ENCODE measurements at places on chromosomes 5 and 9.

DNA sequence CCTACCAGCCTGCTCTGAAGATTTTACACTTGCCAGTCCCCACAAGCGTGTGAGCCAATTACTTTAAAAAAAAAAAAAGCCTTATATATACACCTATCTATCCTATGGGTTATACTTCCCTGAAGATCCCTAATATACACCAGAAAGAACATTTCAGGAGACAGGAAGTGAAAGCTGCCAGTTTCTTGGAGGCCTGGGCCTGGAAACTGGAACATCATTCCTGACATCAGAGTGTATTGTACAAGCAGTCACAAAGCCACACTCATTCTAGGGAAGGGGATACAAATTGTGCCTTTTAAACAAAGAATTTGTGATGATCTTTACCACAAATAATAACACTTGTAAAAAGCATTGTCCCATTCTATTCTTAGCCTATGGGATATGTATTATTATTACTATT lies 98.3 kb upstream of the FBN2 start:
- DNase-seq = no peak

GRCh38 chr9:34863426-34863825 lies 94.7 kb upstream of the PHF24 start:
- no peak for DNase-seq

DNA sequence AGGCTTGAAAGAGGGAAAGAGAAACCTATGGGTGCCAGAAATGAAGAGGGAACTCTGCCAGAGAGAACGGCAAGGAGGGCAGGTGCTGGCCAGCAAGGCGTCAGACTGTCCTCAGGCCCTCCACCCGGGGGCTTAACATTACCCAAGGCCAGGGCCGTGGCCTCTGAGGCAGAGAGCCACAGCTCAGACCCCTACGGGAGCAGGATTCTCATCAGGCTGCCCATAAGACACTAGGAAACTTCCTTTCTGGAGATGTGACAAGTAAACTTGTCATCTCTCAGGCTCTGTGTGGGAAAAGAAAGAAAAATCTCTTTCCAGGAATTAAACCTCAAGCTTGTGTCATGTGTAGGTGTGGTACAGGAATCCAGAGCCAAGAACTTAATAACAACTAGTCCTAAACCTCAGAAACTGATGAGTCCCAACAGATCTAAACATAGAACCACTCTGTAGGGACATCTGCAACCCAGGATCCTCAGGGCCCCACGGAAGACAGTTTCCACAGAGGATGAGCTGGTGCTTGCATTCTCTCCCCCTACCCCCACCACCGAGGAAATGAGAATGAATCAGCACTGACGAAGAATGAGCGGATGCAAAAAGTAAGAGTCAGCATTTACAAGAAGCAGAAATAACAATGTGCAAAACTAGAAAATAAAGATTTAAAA lies 74.3 kb downstream of the DCP2 start:
- no peak for DNase-seq

- DNase-seq = peak; percentile 66
Measured at GRCh38 chr5:124655251-124655917, 91.1 kb downstream of the ZNF608 start.

DNA sequence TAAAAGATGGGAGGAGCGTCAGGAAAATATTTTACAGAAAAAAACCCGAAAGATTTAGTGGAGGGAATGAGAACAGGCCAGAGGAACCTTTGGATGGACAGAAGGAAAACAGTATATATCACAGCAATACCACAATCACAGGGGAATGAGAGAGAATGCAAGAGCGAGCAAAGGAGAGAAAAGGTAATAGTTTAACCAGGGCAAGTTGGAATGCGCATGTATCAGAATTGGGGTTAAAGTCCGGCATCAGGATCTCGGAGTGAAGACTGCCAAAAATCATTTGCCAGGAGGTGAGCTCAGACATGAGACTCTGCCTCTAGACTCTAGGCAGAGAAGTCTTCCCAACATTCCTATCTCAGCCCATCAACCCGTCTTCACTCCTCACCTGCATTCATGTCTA lies 36.8 kb downstream of the PCDHGC5 start:
- no peak for DNase-seq

DNA sequence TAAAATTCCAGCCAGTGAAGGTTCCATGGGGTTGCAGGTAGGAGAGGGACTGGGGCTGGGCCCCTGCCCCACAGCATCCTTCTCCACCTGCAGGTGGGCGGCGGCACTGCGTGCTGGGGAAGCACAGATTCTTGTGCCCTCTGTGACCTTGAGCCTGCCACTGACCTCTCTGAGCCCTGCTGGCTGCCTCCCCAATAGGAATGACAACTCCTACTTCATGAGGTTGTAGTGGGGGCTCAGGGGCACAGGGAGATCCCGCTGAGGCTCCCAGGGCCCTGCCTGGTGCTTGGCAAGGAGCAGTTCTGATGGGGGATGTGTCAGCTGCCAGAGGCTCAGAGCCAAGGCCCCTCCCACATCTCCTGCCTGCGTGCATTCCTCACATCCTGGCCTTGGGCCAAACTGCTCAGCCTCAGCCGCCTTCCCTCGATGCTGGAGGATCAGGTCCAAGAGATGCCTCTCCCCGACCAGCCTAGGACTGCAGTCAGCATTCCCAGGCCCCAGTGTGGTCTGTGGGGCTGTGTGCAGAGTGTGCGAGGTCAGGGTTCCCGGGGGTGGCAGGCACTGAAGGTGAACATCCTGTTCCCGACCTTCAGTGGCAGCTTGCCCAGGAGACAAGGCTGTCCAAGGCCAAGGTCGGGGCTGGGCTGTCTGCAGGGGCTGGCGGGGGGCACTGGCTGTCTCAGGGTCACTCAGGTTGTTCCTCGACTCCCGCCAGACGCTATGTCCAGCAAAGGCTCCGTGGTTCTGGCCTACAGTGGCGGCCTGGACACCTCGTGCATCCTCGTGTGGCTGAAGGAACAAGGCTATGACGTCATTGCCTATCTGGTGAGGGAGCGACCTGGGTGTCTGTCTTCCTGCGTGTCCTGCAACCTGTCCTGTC lies 7.0 kb downstream of the ASS1 start:
- DNase-seq = peak; percentile 96

- no peak for DNase-seq
Measured at GRCh38 chr9:129166623-129167557, 11.2 kb downstream of the IER5L start.

DNA sequence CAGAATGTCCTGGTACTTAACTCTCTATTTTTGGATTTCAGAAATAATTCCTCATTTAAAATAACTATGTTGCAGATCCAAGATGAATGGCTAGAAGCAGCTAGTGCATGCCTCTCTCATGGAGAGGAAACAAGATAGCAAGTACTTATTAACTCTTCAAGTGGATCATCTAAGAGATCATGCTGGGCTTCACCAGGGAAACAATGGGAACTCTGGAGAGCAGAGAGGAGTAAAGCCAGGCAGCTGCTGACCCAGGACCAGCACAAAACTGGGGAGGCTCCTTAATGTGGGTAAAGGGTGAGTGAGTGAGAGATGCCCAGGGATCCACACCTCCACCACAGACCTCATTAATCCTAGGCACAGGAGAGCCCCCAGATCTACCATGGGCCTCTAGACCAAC lies 897.8 kb upstream of the ACO1 start:
- no peak for DNase-seq

- no peak for DNase-seq
Measured at GRCh38 chr5:144156767-144157171, 13.7 kb downstream of the YIPF5 start.

GRCh38 chr9:98168941-98169488 lies 23.4 kb downstream of the CORO2A start:
- no peak for DNase-seq

- no peak for DNase-seq
Measured at GRCh38 chr5:173355561-173355960, 27.3 kb upstream of the STC2 start.

GRCh38 chr9:83235526-83235925 lies 172.6 kb upstream of the RASEF start:
- no peak for DNase-seq

GRCh38 chr5:69467442-69468225 lies 25.0 kb upstream of the OCLN start:
- no peak for DNase-seq

GRCh38 chr5:55856516-55857246 lies 5.5 kb downstream of the IL31RA start:
- no peak for DNase-seq

DNA sequence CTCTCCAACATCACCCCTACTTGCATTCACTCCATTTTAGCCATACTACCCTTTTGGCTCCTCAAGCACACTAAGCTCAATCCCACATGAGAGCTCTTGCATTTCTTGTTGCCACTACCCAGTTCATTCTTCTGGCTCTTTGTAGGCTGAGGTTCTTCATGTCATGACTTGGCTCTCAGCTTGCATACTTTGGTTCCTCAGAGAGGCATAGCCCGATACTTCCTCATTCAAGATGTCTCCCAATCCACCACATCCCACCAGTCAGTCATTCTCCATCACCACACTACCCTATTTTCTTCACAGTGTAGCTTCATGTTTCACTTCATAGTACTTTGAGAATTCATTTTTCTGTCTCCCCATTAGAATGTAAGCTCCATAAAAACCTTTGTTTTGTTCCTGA lies 116.7 kb downstream of the NR6A1 start:
- no peak for DNase-seq

- DNase-seq = no peak
Measured at GRCh38 chr5:87008751-87009560, 258.7 kb upstream of the RASA1 start.

DNA sequence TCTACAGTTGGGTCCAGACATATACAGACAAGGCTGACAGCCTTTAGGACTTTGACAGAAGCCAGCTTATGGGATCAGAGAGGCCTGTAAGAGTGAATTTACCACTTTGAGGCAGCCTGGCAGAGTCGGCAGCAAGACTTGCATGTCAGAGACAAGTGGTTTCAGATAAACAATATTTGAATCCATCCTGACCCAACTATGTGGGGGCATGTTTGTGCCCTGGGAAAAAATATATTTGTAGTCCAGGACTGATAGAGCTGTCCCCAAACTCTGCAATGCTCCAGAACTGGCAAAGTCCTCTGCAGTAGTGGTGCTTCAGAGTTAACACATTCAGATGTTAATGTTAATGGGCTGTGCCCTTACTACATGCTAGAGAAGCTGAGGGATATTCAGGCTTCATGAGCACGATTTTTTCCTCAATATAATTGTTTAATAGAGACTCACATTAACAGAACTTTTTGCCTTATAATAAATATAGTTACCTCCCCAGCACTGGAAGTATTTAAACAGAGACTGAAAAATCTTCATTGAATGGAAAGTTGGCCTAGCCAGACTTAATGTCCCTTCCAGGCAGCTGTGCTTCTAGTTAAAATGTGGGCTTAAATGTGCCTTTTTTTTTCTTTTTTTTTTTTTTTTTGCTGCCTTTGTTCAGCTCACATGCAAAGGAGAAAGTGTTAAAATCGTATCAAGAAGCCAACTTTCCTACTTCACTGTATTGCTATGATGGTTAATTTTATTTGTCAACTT lies 42.9 kb downstream of the FEM1C start:
- DNase-seq = no peak

DNA sequence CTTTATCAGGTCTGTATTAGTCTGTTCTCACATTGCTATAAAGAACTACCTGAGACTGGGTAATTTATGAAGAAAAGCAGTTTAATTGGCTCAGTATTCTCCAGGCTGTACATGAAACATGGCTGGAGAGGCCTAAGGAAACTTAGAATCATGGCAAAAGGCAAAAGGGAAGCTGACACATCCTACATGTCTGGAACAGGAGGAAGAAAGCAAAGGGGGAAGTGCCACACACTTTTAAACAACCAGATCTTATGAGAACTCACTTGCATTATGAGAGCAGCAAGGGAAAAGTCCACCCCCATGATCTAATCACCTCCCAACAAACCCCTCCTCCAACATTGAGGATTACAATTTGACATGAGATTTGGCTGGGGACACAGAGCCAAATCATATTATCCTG lies 132.1 kb downstream of the PCSK1 start:
- DNase-seq = no peak

- no peak for DNase-seq
Measured at GRCh38 chr5:84794486-84795035, 409.9 kb upstream of the EDIL3 start.

DNA sequence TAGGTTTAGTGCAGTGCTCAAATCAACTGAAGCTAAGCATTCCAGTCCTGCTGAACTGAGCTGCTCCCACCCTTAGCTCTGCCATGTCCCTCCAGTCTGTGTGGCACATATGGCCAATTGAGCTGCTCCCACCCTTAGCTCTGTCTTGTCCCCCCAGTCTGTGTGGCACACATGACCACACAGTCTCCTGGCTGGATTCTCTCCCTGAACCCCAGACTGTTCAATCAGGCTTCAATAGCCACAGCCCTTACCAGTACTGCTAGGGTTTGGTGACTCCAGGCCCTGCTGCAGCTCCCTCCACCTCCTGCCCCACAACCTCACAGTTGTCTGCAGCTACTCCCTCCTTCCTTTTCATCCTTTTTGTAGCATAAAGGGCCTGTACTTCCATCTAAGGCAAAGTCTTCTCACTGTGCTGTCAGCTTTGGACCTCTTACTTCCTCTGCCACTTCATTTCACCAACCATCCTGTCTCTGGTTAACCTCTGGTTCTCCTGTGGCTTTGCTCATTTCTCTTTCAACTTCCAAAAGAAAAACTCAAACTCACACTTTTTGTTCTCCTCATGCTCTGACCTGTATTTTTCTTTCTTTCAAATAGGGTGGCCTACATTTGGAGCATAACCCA lies 50.8 kb downstream of the ADAMTS12 start:
- DNase-seq = no peak

- no peak for DNase-seq
Measured at GRCh38 chr9:128916204-128916603, 4.6 kb upstream of the PHYHD1 start.

- peak; percentile 70 for DNase-seq
Measured at GRCh38 chr9:131668439-131669268, 71.2 kb downstream of the RAPGEF1 start.

DNA sequence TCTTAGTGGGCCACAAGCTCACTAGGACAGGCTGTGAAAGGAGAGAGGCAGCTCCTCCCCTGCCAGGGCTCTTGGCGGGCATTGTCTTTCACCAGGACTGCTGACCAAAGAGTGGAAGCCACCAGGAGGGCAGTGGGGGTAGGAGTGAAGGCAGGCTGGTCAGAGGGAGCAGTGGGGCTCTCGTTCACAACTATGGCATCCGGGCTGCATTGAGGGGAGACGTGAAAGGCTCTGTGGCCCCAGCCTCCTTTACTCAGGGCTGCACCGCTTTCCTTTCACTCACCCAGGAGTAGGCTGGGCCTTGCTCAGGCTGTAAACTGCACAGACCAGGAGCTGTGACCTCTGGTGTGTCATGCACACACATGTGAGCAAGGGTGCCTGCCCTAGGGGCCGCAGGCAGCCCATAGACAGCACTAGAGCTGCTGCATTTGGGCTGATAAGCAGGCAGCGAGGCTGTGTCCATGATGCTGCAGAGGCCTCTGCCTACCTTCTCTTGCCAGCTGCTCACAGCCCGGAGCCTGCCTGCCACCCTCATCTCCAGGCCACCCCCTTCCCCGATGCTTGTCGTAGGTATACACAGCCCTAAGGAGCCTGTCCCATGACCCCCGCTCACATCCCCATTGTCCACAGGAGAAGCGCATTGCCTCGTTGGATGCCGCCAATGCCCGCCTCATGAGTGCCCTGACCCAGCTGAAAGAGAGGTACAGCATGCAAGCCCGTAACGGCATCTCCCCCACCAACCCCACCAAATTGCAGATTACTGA lies 130.4 kb downstream of the DAB2IP start:
- DNase-seq = no peak
